Activated T-helper 17 cell treated with anti-CD3 and anti-CD28 coated beads, Interleukin-2, amount 50 U/mL, for 72 hours (primary cell): ENCODE measurements at places on chromosomes 3 and 15.

DNA sequence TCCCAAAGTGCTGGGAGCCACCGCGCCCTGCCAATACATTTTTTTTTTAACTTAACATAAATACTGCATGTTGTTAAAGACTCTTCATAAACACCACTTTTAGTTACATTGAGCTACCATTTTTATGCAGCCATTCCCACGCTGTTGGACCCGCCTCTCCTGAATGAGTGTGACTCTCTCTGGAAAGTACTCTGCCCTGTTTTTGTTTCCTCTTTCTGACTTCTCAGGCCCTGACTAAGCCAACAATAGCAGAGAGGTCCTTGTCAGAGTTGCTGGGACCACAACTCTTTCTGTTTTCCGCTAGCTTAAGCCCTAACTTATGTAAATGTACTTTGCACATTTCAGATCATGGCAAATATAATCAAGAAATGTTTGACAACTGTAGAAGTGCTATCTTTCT lies 35.2 kb downstream of the PARP15 start:
- ATAC-seq = no peak

- ATAC-seq = peak; percentile 14
Observed at GRCh38 chr15:55742927-55743728, at the start of gene PRTG. Gene PRTG (minus strand): TSS chr15:55743152. CDS start chr15:55742931, 221 bp downstream.

DNA sequence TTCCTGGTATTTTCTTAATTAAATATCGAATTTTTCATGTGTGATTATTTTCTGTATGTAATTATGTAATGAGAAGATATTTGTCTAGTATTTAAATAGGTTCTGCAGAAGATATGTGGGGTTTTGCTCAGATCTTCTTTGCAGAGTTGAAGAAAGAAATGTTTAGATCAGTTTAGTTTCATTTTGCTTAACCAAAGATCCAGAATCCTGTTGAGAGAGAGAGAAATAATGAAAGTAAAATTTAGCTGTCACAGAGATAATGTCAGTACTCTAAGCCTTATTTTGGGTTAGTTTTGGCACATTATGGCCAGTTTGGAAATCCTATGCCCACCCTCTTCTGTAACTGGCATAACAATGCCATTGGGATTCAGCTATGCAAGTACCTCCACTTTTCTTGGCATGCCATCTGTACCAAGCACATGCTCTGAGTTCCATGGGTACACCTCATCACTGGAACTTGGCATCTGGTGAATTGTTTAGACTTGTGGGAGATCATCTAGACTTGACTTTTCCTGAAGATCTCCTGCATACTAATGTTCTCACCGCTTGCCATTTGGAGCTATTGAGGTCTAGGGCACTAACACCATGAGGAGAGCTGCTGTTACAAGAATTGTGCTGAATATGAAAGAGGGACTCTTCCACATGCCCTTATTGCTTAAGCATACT lies 30.9 kb downstream of the PLSCR1 start:
- no peak for ATAC-seq

- no peak for ATAC-seq
Observed at GRCh38 chr3:187210091-187210490, 12.8 kb downstream of the RTP1 start.

DNA sequence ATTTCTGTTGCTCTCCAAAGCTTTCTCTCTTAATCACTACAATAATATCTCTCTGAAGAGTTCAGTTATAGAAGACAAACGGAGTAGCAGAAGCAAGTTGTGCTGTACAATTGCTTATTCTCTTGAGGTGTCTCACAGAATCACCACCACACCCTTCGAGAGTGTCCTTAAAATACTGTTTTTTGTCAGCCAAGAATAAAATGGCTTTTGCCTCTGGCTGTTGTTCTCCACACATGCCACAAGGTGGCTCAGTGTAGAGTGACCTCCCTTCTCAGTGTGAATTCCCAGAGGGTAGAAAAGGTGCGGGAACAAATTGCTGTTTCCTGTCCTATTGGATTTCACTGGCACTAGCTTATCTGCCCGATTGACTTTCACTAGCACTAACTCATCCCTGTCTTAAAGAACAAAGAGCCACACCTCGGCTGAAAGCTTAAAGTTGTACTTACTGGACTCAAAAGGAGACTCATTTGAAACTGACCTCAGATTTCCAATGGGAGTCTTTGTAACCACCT lies 134.2 kb upstream of the SATB1 start:
- peak; percentile 41 for ATAC-seq

- no peak for ATAC-seq
Observed at GRCh38 chr3:57796261-57796660, 40.2 kb downstream of the SLMAP start.

GRCh38 chr15:36075333-36075732 lies 504.1 kb upstream of the CDIN1 start:
- no peak for ATAC-seq

DNA sequence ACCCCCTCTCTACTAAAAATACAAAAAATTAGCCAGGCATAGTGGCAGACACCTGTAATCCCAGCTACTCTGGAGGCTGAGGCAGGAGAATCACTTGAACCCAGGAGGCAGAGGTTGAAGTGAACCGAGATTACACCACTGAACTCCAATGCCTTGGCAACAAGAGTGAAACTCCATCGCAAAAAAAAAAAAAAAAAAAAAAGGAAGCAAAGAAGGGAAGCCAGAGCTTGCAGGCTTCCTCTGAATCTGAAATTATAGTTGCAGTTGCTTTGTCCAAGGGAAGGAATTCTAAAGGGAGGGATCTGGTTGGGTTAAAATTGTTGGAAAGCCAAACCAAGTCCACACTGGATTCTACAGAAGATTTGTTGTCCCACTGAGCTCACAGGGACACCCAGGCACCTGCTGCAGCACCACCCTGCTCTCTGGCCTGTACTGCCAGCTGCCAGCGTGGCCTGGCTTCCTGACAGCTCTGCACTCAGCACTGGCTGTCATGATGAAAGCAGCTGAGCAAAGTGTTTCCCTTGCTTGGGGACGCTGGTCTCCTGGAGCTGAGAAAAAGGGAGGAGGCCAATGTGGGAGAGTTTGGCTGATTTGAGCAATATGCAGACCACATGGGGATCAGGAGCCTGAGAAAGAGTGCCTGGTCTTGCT lies 88.8 kb upstream of the HES1 start:
- peak; percentile 12 for ATAC-seq

GRCh38 chr15:79529157-79529785 lies 97.1 kb downstream of the MINAR1 start:
- no peak for ATAC-seq

- no peak for ATAC-seq
Observed at GRCh38 chr3:126023390-126023789, 54.4 kb downstream of the ROPN1B start.

DNA sequence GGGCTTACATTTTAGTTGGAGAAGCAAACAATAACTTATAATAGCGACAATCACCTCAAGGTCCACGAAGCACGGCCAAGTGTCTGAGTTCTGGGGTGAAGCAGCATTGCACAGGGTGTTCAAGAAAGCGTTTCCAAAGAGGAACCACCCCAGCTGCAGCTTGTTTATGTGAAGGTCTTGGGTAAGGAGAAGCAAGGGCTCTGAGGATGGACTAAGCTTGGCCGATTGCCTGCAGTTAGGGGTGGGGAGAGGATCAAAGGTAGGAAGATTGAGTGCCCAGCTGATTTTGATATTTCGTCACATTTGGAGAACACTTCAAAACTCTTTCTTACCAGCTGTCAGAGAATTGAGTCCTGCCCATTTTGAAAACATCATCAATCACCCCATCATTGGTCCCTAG lies 321.6 kb upstream of the DNAJC19 start:
- ATAC-seq = no peak

DNA sequence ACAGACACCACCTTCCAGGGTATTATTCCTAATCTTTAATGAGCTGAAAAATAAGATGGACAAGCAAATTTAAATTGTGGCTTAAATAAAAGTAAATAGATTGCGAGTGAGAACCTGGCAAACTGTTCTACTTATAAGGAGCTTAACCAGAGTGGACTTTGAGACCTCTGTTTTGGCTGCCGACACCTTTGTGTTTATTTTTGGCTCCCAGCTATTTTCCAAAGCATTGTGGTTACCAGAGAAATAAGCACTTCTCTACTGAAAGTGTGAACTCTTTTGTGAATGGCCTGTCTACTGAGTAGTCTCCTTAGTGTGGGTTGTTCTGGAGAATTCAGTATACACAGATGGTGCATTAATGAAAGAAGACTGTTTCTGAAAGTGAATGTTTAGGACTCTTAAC lies 109.4 kb downstream of the ATP8B4 start:
- no peak for ATAC-seq

GRCh38 chr3:69649120-69650065 lies 89.9 kb upstream of the MITF start:
- ATAC-seq = no peak

DNA sequence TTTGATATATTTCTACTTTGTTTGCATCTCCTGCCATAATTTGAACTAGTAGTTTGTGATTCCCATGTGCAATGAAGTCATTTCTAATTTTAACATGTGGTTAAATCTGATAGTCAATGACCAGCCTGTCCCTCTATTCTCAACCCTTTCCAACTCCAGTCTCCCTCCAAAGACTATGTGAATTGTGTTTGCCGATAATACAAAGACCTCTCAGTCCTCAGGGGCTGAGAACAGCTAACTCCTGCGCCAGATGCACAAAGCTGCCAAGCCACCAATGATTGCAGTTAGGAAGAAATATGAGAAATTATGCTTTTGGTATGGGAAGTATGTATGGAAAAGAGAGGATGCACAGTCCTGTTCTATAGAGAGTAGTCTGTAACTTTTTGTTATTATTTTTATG lies 54.0 kb downstream of the KCNH8 start:
- ATAC-seq = no peak

DNA sequence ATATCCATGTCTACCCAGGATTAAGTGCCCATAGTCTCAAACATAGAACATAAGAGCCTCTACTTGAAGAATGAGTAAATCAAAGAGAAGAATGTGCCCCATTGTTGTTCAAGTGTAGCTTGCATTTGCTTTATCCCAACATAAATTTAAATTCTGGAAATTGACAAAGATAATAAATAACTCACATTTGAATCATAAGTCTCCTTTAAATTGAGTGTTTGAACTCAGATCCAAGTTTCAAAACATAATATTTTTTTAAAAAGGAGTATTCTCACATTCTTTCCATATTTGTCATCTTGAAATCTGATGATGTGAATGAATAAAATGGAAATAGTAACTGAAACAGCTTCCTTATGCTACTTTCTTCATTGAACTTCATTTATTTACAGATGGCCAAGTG lies 135.2 kb downstream of the MECOM start:
- no peak for ATAC-seq

DNA sequence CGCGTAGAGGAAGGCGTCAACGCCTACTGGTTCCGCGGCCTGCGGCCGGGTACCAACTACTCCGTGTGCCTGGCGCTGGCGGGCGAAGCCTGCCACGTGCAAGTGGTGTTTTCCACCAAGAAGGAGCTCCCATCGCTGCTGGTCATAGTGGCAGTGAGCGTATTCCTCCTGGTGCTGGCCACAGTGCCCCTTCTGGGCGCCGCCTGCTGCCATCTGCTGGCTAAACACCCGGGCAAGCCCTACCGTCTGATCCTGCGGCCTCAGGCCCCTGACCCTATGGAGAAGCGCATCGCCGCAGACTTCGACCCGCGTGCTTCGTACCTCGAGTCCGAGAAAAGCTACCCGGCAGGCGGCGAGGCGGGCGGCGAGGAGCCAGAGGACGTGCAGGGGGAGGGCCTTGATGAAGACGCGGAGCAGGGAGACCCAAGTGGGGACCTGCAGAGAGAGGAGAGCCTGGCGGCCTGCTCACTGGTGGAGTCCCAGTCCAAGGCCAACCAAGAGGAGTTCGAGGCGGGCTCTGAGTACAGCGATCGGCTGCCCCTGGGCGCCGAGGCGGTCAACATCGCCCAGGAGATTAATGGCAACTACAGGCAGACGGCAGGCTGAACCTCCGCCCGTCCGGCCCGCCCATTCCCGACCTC lies 4.1 kb downstream of the ISLR2 start:
- peak; percentile 52 for ATAC-seq

DNA sequence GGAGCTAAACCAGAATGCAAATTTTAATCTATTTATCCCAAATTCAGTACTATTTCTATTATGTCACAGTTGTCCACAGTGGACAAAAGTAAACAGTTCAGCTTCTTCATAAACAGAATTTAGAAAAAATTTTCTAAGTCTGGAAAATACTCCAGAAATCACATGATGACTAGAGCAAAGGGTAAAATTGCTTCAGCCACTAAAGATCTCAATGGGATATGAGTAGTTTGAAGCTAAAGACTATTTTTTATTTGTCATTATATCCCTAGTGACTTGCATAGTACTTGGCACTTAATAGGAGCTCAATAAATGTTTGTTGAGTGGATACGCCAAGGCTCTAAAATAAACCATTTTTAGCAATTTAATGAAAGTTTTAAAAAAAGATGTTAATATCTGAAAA lies 354.3 kb upstream of the AGTR1 start:
- ATAC-seq = no peak
